Vein endothelial cell (primary cell): ENCODE measurements at places on chromosomes 2 and 18. TPM values are rescaled to one million over a fixed set of nuclear protein-coding genes. Genes with fewer than 3 reads are reported as not detected.

MROH2A gene
- not detected in 2 replicates for total RNA-seq

PRSS56 gene
- total RNA-seq: not detected in 2 replicates

SLC4A5 gene
- total RNA-seq: 0.65 and 1.1 TPM in 2 replicates

IL1A gene
- 0.33 and 0.57 TPM in 2 replicates for total RNA-seq

AGXT gene
- not detected in 2 replicates for total RNA-seq

TMEM17 gene
- 2.2 and 2.3 TPM in 2 replicates for total RNA-seq
